Activated naive CD8-positive, alpha-beta T cell treated with anti-CD3 and anti-CD28 coated beads, Interleukin-2, amount 10 ng/mL, durations not matched to agents 7 days and 5 days (primary cell): ENCODE measurements at places on chromosomes 4 and X. TPM values are rescaled to one million over a fixed set of nuclear protein-coding genes. Genes with fewer than 3 reads are reported as not detected.

- peaks cover under 1% of the 10 kb centered on the region for H3K4me1 ChIP-seq
- H3K36me3 ChIP-seq, result no peaks in the 10 kb centered on the region
- H3K27me3 ChIP-seq, result no peaks in the 10 kb centered on the region
- H3K4me3 ChIP-seq, result no peak overlapping the region
Measured at GRCh38 chr4:173446416-173446815, 47.5 kb upstream of the SCRG1 start.

DNA sequence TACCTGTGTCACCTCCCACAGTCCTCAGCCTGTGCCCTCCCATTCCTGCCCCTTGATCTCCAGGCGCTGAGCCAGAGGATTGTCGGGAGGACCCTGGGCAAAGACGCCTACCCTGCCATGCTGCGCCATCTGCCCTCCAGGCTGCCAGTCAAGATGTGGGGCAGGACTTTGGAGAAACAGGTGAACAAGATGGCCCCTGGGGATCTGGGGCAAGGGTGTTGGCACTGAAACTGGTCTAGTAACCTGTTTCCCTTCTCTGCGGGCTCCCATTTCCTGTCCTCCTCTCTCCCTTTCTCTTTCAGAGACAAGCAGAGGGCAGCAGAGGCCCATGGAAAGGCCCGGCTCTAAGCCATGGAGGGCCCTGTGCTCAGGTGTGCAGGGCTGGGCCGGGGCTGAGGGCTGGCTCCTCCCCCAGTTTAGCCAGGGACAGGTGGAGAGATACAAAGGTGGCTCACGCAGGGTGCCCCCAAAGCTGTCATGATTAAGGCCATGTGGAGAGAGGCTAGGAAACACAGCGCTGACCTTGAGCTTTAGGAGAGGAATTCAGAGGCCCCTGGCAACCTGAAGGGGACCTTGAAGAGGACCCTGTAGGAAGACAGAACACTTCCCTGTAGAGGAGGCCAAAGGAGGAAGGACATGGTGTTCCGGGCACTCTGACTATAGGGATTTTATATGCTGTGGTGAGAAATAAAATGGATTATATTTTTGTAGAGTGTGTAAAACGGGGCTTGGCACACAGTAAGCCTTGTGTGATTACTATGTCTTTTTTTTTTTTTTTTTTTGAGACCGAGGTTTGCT is at the start of gene GLOD5:
Gene GLOD5 (plus strand): TSS at position 74 of the 798 bp plus-strand sequence. CDS start 44 bp downstream, at position 118.
- DNase-seq, result peak; percentile 36
- no peaks in the 10 kb centered on the region for H3K36me3 ChIP-seq
- H3K27me3 ChIP-seq, result peaks cover 7% of the 10 kb centered on the region
- peaks cover 7% of the 10 kb centered on the region for H3K4me1 ChIP-seq
- peak within 1 kb of the TSS; percentile 72 for H3K27ac ChIP-seq

Gene NAP1L2
- 6.9 TPM for total RNA-seq

Gene PPBP
- not detected for total RNA-seq

Gene PRR32
- not detected for total RNA-seq
